Osteoblast (primary cell): ENCODE measurements at places on chromosomes 3 and 15. TPM values are rescaled to one million over a fixed set of nuclear protein-coding genes. Genes with fewer than 3 reads are reported as not detected.
A peak's percentile ranks its signal among the peaks of the same experiment; 100 is the strongest.

The TRH gene
- total RNA-seq = under 0.01 TPM in 2 replicates

DNA sequence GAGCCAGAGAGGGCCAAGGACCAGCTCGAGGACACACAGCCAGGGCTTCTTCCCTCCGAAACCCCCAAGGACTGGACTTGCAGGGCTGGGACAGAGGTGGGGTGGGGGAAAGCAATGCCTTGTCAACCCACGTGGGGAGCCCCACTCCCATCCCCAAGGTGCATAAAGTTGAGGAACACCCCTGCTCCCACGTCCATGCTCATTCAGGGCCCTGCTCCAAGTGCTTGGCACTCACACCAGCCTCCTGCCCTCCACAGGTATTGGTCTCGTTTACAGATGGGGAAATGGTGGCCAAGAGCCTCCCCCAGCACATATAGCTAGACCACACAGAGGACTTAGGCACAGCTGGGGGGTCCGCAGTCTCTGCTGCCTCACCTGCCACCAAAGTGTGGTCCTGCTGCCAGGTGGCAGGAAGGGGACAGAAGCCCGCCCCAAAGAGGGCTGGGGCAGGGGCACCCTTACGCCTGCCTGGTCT is 50.5 kb upstream of the CSPG4 start:
- no peak for DNase-seq

GRCh38 chr3:8764528-8764927 is 4.9 kb downstream of the OXTR start:
- DNase-seq = peak; percentile 43

- DNase-seq = peak; percentile 11
These were observed 128.9 kb downstream of the LPP start for GRCh38 chr3:188282871-188283270.

- DNase-seq = no peak
These were observed 31.7 kb upstream of the ATOSA start for GRCh38 chr15:52710708-52711389.

DNA sequence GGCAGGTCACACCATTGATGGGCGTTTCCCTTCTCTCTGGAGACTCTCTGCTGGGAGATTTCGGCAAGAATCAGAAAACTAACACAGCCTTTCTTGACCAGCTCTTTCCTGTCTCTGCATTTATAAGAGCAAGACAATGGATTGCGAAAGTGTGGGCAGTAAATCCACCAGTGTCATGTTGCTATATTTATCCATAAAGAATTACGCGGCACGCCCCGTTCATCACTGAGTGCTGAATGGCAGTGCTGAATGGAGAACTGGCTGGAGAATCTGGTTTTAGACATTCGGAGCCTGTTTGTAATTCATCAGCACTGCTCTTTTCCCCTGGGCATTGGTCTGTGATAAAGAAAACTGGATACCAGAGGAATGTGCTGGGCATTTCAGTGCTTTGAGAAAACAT is 2.0 kb upstream of the CEMIP start:
- DNase-seq = peak; percentile 93

The RARRES1 gene
- total RNA-seq = 13.6 and 19.5 TPM in 2 replicates

The RTP2 gene
- not detected in 2 replicates for total RNA-seq

The ATP2B2 gene
- not detected in 2 replicates for total RNA-seq

The CPEB1 gene
- 29.2 and 36.6 TPM in 2 replicates for total RNA-seq

DNA sequence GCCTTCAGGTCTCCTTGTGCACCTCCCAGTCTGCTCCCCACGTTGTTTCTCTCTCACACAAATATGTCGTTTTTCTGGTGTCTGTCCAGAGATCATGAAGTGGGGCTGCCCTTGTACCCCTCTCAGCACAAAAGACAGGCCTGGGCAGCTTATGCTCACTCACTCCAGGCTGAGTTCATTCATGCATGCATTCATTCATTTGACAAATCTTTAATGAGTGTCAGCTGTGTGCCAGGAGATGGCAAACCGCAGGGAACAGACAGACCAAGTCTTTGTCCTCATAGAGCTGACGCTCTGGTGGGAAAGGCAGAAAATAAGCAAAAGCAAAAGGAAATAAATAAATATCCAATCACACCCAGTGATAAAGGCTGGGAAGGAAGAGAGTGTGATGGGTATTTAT is 7.6 kb upstream of the TRH start:
- no peak for DNase-seq

GRCh38 chr15:48537271-48538113 is 108.0 kb downstream of the FBN1 start:
- DNase-seq = no peak

- DNase-seq = peak; percentile 32
These were observed 58.2 kb downstream of the ZBTB38 start for GRCh38 chr3:141426404-141427034.

The EAF1 gene
- total RNA-seq = 22.7 and 29.0 TPM in 2 replicates

- no peak for DNase-seq
These were observed 9.0 kb upstream of the STRIT1 start for GRCh38 chr3:155302481-155302880.

The HYAL3 gene
- 1.8 and 4.1 TPM in 2 replicates for total RNA-seq

- DNase-seq = peak; percentile 88
These were observed 177.3 kb downstream of the GAP43 start for GRCh38 chr3:115800489-115801075.

- peak; percentile 42 for DNase-seq
These were observed 235.9 kb downstream of the LPP start for GRCh38 chr3:188389711-188390342.

- DNase-seq = no peak
These were observed 26.2 kb upstream of the TOP2B start for GRCh38 chr3:25690768-25691533.

DNA sequence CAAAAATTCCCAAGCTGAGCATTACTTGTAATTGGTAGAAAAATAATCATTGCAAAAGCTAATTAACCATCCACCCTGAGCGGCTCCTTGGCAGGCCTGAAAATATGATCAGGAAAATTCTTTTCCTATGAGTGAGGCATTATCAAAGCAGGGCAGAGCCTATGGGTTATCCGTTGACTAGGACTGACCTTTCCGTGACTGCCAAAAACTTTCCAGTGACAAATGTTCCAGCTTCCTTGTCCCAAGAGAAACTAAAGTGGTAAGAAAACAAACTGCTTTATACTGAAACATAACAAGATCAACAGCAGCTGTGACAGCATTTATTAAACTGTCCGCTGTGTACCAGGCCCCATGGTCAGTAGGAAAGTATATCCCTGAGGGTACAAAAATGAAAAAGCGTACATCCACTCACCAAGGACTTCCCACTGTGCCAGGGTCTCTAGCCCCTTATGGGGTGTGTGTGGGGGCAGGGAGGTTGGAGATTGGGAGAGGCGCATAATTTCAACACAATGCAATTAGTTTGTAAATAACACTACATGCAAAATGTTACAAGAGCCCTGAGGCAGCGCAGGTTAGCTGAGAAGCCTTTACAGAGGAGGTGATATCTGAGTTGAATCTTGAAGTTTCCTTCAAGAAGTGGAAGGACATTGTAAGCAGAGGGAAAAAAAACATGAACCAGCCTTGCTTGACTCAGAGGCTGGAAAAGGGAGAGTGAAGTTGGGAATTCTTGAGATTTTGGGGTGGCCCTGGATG is 8.5 kb downstream of the LIPC start:
- DNase-seq = no peak

The MKRN3 gene
- total RNA-seq = 0.36 and 0.59 TPM in 2 replicates

- no peak for DNase-seq
These were observed 164.6 kb upstream of the HES1 start for GRCh38 chr3:193971261-193971751.

DNA sequence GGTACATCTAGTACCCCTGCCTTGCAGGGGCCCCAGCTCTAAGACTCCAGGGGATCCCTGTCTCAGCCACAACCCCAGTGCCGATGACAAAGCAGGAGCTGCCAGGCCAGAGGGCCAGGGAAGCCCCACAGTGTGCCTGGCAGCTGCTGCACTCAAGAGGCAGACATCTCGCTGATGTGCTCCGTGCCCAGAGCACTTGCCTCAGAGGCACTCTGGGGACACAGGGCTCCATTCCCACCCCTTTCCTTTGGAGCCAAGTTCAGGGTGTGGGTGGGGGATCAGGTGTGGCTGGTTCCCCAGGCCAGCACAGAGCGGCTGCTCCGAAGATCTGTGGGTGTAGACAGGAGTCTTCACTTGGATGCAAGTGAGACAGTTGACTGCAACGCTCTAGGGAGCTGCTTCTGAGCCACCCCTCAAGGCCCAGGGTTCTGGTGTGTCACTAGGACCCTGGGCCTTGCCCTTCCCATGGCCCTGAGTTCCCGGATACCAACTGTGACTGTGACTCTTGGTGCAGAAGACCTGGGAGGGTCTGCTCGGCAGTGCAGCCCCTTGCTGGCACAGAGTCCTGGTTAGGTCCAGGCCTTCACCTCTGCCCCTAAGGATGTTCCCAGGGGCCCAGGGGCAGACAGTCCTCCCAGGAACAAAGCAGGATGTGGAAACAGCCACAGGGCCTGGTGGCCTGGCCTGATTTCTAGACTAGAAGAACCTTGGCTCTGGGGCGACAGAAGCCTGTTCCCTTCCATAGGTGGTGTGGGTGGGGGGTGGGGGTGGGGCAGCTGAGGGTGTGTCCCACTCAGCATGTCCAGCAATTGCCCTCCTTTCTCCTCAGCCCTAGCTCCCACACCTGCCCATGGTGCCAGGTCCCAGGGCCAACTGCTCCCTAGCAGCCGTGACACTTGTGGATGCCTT is 2.5 kb downstream of the NT5DC2 start:
- DNase-seq = peak; percentile 94

The GP5 gene
- total RNA-seq = 0.29 and 0.36 TPM in 2 replicates

- DNase-seq = no peak
These were observed 29.8 kb upstream of the MB21D2 start for GRCh38 chr3:192947421-192947820.

- DNase-seq = no peak
These were observed 133.8 kb downstream of the ZBBX start for GRCh38 chr3:167246252-167246651.

DNA sequence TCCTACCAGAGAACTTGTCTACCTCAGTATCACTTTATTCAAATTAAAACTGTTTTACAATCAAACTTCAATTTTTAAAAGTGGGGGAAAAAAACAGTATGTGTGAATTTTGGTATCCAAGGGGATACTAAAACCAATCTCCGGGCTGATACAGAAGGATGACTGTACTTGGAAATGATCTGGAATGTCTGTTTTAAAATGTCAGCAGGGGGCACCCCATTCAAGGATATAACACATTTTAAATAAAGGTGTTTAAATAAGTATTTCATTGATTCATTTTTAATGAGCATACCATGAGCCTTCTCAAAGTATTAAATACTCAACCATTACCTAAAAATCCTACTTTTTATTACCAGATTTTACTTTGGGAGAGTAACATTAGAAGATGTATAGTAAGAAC is 67.9 kb downstream of the ULK4 start:
- peak; percentile 46 for DNase-seq

- DNase-seq = no peak
These were observed 562.7 kb downstream of the GBE1 start for GRCh38 chr3:81198756-81199155.

The SLC22A13 gene
- total RNA-seq = 0.29 and 0.36 TPM in 2 replicates

The PTH1R gene
- 0.29 and 0.36 TPM in 2 replicates for total RNA-seq

GRCh38 chr3:194225988-194226663 is 90.2 kb downstream of the HES1 start:
- no peak for DNase-seq

The IL16 gene
- 6.5 and 7.1 TPM in 2 replicates for total RNA-seq

GRCh38 chr3:183502237-183503181 is 53.0 kb downstream of the KLHL6 start:
- DNase-seq = no peak

DNA sequence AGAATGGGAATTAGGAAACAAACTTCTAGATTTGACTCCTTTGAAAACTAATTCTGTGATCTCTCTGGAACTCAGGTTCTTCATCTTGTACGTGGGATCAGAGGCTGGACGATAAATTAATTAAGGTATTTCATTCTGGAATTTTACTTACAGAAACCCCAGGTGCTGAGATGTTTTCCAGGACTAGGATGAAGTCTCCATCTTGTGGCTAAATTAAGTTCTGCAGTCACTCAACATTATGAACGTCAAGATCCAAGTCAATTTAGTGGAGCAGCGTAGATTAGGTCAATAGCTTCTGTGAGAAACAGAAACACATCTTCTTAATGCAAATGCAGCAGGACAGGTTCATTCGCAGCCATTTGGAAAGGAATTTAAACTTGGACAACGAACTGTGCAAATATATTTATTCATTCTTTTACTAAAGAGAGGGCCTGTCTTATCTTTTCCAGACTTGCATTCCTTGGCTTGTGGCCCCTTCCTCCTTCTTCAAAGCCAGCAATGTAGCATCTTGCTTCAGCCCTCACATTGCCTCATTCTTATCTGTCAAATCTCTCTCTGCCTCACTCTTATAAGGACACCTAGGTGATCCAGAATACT is 26.7 kb upstream of the TMC3 start:
- no peak for DNase-seq

DNA sequence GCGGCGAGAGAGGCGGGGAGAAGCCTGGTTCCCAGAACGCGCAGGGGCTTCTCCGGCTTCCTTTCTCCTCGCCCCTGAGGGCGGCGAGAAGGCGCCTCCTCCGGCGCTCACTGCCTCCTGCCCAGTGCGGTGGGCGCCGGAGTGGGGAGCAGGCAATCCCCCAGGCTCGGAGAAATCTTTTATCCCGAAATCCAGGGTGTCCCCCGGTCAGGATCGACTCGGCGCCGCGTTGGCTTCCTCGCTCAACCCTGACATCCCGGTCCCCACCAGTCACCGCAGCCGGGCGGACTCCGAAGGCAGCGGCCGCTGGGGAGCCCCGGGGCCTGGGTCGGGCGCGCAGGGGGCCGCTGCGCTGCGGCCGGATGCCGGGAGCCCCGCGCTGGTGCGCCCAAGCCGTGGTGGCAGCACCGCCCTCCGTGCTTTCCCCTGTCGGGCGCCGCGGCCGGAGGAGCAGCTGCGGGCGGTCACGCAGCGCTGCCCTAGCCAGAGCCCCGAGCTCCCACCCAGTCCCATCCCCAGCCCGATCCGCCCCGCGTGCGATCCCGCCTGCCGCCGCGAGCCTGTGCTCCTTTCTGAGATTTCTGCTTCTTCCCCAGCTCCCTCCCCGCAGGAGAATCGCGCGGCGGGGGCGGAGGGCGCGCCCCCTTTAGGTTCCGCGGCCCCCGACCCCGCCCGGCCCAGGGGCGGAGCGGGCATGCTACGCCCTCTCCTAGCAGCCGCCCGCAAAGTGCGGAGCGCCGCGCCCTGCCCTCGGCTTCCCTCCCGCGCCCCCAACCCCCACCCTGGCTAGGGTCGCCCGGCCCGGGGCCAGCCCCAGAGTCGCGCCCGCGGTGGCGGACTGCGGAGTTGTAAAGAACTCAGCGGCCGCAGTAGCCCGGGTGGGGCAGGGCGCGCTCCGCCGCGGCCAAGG is 683 bp upstream of the CACNA2D3 start:
- DNase-seq = peak; percentile 91

The XYLB gene
- total RNA-seq = 10.1 and 12.4 TPM in 2 replicates

The PLA2G4D gene
- not detected in 2 replicates for total RNA-seq

- no peak for DNase-seq
These were observed 692.7 kb downstream of the MCTP2 start for GRCh38 chr15:94924057-94924456.

The CPA3 gene
- total RNA-seq = 1.1 and 2.1 TPM in 2 replicates

The GHSR gene
- not detected in 2 replicates for total RNA-seq
